ENCODE measurements at places on chromosomes 16 and 17.

- no peak for DNase-seq
Observed at GRCh38 chr17:81390029-81390872, 5.0 kb upstream of the BAHCC1 start.

DNA sequence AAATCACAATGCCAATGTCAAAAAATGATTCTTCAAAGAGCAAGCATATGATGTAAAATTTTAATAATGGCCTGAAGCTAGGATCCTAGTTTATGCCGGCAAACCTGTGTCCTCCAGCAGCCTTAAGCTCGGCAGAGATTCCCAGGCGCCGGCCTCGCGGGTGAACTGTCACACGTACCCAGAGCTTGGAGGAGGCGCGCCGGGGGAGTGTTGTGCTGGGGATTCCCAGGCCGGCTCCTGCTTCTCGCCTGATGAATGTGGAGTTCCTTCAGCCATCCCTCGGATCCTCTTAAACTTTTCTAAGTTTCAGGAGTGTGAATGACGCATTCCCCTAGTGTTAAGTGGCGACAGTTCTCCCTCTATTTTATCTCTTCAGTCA, 19.1 kb upstream of the NTN1 start:
- no peak for DNase-seq

GRCh38 chr17:73439597-73439996, 127.8 kb upstream of the CDC42EP4 start:
- DNase-seq, result no peak

- DNase-seq, result no peak
Observed at GRCh38 chr17:20008242-20009051, 712 bp upstream of the SPECC1 start.

Data from activated CD4-positive, alpha-beta T cell treated with anti-CD3 and anti-CD28 coated beads for 1 hour (primary cell).